NCI-H1092 treated with DMSO at 0.1 percent for 48 hours (cell line): ENCODE measurements at places on chromosomes 4 and X.

- DNase-seq = peak; percentile 6
Measured at GRCh38 chrX:134990801-134991481, at the start of gene SMIM10. Gene SMIM10, plus strand, starts transcription at chrX:134990991. Its CDS starts 105 bp downstream, at chrX:134991096.

- DNase-seq = no peak
Measured at GRCh38 chrX:111375747-111376146, 36.2 kb downstream of the DCX start.

- DNase-seq = no peak
Measured at GRCh38 chrX:119251386-119251785, 15.3 kb downstream of the PGRMC1 start.

- DNase-seq = no peak
Measured at GRCh38 chr4:101355767-101356702, 8.7 kb upstream of the PPP3CA start.

DNA sequence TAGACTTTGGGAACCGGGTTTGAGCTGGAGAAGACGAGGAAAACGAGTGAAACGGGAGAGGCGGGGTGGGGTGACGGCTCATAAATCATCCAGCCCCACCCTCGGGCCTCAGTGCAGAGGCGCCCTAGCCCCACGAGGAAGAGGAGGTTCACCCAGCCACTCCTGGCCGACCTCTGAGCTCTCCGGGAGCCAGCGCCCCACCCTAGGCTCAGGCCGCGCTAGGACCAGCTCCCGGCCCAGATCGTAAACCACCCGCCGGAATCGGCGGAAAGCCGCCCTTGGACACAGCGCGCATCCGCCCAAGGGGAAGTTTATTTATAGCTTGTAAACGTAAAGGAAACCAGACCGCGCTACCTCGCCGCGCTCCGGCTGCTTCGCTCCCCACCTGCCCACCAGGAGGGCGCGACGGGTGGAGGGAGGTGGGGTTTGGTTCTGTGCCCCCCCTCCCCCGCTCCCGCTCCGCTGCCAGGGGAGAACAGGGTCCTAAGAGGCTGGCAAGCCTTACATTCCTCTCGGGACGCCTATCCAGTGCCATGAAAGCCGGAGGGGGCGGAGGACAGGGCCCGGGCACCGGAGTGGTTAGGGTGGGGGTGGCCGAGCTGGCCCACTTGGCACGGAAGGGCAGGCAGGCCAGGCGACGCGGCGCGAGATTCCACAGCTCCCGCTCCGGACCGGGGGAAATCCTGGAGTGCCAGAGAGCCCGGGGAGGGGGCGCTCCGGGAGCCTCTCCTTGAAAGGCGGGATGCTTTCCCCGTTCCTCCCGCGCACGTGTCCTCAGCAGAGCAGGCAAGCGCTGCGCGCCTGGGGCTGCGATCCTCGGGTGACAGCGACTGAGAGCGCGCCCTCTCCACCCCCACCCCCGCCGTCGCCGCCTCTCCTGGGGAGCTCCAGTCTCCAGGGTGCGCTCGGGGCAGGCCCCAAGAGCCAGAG, 84.2 kb downstream of the BCOR start:
- peak; percentile 77 for DNase-seq

DNA sequence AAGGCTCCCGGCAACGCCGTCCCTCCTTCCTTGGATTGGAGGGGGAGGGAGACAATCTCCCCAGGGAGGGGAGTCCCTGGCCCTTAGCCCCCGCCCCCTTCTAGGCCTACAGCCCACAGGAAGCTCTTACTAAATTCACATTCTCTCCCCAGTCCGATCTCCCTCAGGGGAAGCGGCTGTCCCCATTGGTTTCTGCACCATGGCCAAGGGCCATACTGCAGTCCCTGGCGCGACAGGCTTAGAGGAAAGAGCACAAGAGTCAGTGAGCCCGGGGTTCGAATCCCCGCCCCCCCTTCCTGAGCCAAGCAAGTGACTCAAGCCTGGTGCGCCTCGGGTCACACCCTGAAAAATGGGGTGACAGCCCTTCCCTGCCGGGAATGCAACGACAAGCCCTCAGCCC, 1.1 kb downstream of the ABLIM2 start:
- DNase-seq = peak; percentile 65

DNA sequence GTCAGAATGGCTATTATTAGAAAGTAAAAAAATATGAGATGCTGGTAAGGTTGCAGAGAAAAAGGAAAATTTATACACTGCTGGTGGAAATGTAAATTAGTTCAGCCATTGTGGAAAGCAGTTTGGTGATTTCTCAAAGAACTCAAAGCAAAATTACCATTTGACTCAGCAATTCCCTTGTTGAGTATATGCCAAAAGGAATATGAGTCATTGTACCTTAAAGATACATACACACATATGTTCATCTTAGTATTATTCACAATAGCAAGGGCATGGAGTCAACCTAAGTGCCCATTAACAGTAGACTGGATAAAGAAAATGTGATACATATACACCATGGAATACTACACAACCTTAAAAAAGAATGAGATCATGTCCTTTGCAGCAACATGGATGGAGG, 148.2 kb downstream of the COMMD8 start:
- no peak for DNase-seq

- DNase-seq = no peak
Measured at GRCh38 chrX:32451954-32452695, 759.2 kb downstream of the DMD start.

GRCh38 chr4:4734425-4734824, 125.0 kb upstream of the MSX1 start:
- no peak for DNase-seq

GRCh38 chr4:143351774-143352451, 15.2 kb downstream of the GAB1 start:
- DNase-seq = peak; percentile 82

DNA sequence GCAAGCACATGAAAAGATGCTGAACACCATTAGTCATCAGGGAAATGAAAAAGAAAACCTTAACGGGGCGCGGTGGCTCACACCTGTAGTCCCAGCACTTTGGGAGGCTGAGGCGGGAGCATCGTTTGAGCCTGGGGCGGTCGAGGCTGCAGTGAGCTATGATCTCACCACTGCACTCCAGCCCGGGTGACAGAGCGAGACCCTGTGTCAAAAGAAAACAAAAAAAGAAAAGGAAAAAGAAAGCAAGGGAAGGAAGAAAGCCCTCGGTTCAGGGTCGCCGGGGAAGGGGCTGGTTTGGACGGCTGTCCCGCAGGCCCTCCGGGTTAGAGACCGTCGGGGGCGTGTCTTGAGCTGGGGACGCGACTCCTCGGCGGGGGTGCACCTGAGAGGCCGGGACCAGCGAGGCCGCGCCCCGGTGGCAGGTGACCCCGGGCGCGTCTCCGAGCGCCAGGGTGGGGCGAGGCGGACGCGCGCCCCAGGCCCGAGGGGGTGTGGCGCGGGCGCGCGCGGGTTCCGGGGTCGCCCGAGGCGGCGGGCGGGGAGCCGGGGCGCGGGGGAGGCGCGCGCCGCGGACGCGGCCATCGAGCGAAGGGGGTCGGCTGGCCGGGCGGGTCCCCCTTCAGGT, 478 bp upstream of the PLXNA3 start:
- DNase-seq = peak; percentile 26
